ENCODE measurements at places on chromosomes 12 and 14. TPM values are rescaled to one million over a fixed set of nuclear protein-coding genes. Genes with fewer than 3 reads are reported as not detected.

- DNase-seq, result no peak
Observed at GRCh38 chr12:70787612-70788011, 132.9 kb downstream of the PTPRR start.

- no peak for DNase-seq
Observed at GRCh38 chr14:75134644-75135043, 7.8 kb upstream of the NEK9 start.

The LMNTD1 gene
- not detected for total RNA-seq

The TAS2R9 gene
- total RNA-seq, result not detected

- no peak for DNase-seq
Observed at GRCh38 chr12:50082644-50083043, 2.5 kb upstream of the SMARCD1 start.

The STXBP6 gene
- 1.1 TPM for total RNA-seq

GRCh38 chr14:69784942-69785341 lies 12.1 kb downstream of the SLC10A1 start:
- no peak for DNase-seq

DNA sequence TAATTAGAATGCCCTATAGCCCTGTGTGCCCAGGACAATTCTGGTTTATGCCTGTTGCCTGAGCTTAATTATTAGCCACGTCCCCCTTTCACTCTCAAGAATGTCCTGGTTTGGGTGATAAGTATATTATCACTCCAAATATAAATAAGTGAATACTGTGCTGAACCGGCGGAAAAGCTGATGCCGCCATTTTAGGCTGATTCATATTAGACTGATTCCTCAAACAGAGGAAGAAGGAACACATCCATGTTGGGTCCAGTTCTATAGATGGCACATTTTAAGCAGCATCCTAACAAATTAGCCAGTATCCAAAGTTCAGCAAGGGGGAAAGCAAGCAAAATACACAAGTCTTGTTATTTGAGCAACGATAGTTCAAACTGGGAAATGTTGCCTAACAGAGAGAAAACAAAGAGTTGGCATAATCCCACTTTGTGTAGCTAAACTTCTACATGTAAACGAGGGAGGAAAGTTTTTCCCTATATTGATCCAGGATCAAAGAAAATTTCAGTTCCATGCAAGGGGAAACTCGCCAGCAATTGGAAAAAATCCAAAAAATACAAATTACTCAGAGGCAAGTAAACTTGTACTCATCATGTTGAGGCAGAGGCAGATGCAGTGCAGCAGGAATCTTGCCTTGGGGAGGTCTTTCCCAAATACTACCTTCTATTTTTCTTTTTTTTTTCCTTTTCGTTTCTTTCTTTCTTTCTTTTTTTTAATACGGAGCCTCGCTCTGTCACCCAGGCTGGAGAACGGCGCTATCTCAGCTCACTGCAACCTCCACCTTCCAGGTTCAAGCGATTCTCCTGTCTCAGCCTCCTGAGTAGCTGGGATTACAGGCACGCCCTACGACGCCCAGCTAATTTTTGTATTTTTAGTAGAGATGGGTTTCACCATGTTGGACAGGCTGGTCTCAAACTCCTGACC lies 96.2 kb downstream of the ITPR2 start:
- no peak for DNase-seq

The BHLHE41 gene
- 10.3 TPM for total RNA-seq

The CCDC196 gene
- not detected for total RNA-seq
